ENCODE measurements at places on chromosomes 3 and 15.

DNA sequence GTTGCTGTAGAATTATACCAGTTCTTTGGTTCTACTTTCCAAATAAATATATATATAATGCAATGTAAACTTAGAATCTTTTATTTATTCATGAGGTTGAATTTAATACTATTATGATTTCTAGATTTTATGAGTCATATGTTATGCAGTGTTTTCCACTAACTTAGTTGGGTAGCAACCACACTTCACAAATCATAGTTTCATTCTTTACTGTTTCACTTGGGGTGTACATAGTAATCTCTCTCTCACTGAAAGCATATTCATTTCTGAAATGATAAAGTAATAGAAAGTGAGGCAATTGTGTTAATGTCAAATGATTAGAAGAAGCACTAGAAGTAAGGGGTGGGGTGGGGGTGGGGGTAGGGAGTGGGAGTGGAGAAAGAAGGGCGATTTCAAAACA, 52.6 kb downstream of the IQCH start:
- DNase-seq: peak; percentile 15

DNA sequence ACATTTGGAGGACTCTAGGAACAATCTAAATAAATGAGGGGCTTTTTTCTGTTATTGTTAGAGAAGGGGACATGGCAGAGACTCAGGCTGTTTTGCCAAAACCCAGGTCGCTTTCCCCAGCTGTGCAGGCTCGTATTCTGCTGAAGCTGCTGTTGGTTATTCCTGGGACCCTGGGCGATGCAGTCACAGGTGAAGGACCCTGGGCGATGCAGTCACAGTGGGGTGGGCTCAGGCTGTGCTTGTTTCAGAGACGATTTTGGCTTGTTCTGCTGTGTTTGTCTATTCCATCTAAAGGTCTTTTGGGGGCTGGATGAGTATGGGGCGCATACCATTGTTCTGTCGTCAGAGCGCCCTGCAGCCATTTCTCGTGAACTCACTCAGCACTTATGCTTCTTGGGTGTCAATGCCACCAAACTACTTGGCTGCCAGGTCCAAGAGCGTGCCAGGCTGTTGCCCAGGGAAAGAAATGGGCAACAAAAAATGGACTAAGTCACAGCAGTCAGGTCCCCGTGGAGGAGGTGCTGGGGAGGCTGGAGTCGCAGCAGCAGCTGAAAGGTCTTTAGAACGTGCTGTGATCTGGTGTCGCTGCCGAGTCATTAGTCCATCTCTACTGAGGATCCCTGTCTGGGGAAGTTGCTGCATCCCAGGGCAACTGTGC, 151.4 kb downstream of the CHDH start:
- no peak for DNase-seq

DNA sequence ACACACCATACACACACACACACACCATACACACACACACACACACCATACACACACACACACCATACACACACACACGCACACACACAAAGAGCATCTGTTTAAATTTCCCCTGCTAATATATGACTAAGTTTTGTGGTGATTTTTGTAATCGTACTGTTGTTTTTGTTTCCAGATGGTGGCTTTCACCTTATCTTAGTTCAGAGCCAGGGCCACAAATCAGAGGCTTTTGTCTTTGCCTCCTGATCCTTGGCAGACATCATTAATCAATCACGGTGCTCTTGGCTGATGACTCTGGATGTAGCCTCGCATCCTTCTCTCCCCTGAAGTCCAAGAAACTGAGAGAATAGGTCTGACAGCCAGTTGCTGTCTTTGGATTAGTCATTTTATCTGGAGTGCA, 52.1 kb downstream of the EDEM1 start:
- DNase-seq: peak; percentile 26

GRCh38 chr15:35616498-35617271, 70.7 kb upstream of the DPH6 start:
- no peak for DNase-seq

GRCh38 chr3:56453011-56453410, 15.3 kb downstream of the ERC2 start:
- no peak for DNase-seq

DNA sequence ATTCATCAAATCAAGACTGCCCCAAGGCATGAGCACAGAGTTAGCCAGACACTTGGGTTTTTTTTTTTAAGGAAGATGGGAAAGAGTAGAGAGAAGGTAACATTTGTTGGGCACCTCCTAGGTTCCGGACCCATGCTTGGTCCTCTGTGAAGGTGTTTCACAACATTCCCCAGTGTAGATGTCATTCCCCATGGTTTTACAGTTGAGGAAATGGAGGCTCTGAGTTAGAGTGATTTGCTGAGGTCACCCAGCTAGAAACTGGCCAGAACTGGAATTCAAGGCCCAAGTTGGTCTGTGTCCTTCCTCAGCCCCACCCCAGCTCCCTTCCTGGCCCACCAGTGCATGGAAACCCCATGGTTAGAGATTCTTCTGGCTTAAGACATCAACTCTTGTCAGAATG, 19.9 kb downstream of the WNT7A start:
- DNase-seq: no peak

DNA sequence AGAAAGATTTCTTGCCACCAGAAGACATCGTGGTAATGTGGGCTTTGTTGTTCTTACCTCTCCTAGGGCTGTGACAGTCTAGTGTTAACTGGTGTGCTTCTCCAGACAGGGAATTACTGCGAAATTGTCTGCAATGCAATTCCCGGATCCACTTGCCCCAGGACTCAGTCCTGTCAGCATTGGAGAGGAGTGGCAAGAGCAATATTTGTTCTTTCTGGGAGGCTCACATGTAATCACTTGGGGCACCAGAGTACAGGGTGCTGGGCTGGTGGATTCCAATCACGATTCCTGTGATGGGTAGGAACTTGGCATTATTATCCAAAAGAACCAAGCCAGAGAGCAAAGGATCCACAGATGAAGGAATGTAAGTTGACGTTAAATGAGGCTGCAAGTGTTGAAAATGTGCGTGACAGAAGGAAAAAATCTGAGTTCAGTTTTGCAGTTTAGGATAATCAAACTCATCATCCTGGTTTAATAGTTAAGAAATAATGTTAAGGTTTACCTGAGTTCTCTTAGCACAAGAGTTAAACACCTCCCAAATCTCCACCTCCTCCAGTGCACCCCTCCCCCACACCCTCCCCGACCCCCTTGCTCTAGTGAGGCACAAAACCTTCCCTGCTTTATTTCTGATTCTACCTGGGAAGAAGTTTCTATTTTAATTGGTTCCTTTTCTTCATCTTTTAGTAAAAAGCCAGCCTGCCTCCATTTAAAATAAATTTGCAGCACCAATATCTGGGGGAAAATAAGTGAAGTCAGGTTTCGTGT, 79.2 kb downstream of the GMPS start:
- DNase-seq: no peak

DNA sequence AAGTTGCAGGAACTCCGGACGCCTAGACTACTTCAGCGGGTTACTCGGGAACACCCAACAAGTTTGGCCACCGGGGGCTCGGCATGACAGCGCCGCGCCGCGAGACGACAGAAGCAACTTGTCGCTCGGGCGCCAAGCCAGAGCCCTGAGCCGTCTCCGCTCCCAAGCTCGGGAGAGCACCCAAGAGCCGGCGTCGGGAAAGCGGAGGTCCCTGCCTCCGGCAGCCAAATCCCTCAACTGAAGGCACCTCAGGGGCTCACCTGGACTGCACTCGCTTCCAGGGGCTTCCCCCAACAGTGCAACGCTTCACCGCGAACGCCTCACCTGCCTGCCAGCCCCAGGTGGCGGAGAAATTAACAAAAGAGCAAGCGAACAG, 640 bp downstream of the MB21D2 start:
- peak; percentile 68 for DNase-seq

GRCh38 chr15:100099976-100100375, 241.8 kb downstream of the ADAMTS17 start:
- no peak for DNase-seq

GRCh38 chr15:59447367-59447766, 9.4 kb downstream of the FAM81A start:
- DNase-seq: no peak

- DNase-seq: no peak
Observed at GRCh38 chr15:50953302-50953701, 44.8 kb downstream of the AP4E1 start.

DNA sequence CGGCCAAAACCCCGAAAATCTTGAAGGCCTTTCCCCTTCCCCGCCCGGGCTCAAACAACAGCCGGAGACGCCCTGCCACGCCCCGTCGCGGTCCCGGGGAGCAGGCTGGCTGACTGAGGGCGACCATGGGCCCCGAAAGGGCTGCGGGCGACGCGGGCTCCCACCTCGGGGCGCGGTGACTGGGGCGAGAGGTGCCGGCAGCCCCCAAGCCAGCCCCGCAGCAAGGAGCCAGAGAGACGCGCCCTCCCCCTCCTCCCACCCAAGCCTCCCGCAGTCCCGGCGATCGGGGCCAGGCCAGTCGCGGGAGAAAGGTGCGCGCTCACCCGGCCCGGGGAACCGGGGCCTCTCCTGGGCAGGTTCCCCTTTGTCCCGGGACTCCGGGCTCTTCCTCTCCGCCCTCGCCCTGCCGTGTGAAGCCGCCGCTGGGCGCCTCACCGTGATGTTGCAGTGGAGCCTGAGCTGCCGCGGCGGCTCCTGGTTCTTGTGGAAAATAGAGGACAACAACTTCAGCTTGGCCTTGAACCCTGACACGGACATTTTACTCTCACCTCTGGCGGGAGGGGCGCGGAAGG, 30.6 kb upstream of the ZSCAN2 start:
- DNase-seq: peak; percentile 67

DNA sequence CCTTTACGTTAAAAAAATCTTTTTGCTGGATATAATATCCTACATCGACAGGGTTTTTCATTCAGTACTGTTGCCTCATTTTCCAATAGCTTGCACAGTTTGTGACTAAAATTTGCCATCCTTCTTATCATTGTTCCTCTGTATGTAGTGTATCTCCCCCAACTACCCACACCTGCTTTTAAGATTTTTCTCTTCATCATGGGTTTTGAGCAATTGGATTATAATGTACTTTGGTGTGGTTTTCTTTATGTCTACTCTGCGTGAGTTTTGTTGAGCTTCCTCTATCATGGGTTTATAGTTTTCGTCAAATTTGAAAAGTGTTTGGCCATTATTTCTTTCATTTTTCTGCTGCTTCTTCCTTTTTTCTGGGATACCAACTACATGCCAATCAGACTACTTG, 39.6 kb upstream of the MEF2A start:
- no peak for DNase-seq

DNA sequence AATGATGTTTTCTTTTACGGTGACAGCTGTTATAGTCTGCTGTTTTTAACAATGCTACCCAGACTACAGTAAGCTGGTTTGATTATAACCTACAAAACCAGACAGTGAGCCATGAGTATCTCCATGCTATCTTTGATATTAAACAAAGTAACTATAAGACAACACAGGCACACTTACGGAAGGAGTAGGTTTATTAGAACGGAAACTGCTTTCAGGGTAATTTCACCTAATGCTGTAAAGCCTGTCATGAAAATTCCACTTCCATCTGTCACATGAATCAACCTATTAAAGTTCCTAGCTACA, 33.0 kb downstream of the VPS13C start:
- DNase-seq: no peak

- no peak for DNase-seq
Observed at GRCh38 chr3:16609927-16610580, 4.8 kb upstream of the DAZL start.

GRCh38 chr15:75721480-75721922, 8.9 kb upstream of the CSPG4 start:
- DNase-seq: no peak

DNA sequence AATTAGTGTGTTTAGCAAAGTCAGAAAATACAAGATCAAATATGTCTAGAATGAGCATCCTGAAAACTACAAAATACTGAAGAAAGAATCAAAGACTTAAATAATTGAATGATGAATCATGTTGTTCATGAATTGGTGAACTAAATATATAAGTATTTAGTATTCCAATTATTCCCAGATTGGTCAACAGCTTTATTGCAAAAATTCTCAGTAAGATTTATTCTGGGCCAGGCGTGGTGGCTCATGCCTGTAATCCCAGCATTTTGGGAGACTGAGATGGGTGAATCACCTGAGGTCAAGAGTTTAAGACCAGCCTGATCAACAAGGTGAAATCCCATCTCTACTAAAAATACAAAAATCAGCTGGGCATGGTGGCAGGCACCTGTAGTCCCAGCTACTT, 250.0 kb upstream of the NECTIN3 start:
- DNase-seq: no peak

- DNase-seq: peak; percentile 58
Observed at GRCh38 chr3:125367403-125368230, 7.5 kb downstream of the ZNF148 start.

GRCh38 chr3:50167069-50167840, 12.1 kb downstream of the SEMA3F start:
- DNase-seq: no peak

DNA sequence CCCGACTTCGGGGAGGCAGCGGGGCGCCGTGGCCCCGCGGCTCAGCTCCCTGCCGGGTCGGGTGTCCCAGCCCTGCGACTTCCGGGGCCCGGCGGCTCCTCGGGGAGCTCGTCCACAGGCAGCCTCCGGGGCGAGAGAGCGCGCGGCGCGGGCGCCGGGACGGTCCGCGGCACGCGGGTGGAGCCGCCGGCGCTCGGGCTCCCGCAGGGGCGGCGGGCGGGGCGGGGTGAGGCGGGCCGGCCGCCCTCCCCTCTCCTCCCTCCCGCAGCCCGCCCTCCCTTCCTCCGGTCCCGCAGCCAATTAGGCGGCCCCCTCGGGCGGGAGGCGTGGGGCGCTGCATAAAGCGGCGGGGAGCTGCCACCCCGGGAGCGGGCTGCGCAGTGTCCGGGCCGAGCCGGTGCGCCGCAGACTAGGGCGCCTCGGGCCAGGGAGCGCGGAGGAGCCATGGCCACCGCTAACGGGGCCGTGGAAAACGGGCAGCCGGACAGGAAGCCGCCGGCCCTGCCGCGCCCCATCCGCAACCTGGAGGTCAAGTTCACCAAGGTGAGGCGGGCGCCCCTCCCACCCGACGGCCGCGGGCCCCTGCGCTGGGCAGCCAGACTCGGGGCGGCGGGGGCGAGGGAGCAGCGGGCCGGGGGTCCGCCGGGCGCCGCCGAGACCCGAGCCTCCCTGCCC, at the start of gene ALDH1A3:
ALDH1A3 (plus strand) TSS at position 368 of the 675 bp plus-strand sequence; CDS start at position 445, 77 bp downstream.
- DNase-seq: peak; percentile 90

- DNase-seq: peak; percentile 83
Observed at GRCh38 chr3:55160241-55160983, 232.6 kb upstream of the LRTM1 start.

- DNase-seq: no peak
Observed at GRCh38 chr15:73747847-73748590, 5.1 kb downstream of the INSYN1 start.

DNA sequence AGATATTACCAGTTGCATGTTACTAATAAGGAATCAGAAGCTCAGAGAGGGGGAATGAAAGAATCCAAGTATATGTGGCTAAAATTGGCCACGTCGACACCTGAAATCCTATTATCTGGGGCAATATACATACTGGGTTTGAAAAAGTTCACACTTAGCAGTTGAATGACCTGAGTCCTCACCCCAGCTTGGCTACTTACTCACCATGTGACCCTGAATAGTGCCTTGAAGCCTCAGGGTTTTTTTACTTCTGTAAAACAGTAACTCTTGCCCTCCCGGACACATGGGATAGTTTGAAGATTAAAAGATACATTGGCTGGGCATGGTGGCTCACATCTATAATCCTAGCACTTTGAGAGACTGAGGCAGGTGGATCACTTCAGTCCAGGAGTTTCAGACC, 342.2 kb upstream of the TPRG1 start:
- no peak for DNase-seq

GRCh38 chr15:101646672-101647071, 5.5 kb downstream of the TM2D3 start:
- no peak for DNase-seq
